Kidney epithelial cell (primary cell): ENCODE measurements at places on chromosomes 6 and 20. TPM values are rescaled to one million over a fixed set of nuclear protein-coding genes. Genes with fewer than 3 reads are reported as not detected.

- no peak for DNase-seq
These were observed 51.3 kb upstream of the CITED2 start for GRCh38 chr6:139425780-139426179.

ELOVL4 gene
- total RNA-seq: 2.8 and 3.3 TPM in 2 replicates

SLC32A1 gene
- not detected in 2 replicates for total RNA-seq

DNA sequence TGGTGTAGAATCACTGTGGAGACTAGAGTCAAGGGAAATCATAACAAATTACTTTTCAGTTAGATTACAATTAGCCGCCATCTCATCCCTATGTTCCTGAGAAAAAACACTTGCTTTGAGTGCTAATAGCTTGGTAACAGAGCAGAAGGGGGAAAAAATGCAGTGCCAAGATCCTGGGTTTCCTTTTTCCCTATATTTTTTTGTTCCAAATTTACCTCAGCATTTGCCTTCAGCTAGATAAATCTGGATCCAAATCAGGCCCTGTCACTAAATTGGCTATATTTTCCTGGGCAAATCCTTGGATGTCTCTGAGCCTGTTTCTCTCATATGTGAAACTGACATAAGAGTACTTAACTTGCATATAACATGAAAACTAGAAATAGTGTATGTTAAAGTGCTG, 86.0 kb downstream of the TENT5A start:
- no peak for DNase-seq

DNA sequence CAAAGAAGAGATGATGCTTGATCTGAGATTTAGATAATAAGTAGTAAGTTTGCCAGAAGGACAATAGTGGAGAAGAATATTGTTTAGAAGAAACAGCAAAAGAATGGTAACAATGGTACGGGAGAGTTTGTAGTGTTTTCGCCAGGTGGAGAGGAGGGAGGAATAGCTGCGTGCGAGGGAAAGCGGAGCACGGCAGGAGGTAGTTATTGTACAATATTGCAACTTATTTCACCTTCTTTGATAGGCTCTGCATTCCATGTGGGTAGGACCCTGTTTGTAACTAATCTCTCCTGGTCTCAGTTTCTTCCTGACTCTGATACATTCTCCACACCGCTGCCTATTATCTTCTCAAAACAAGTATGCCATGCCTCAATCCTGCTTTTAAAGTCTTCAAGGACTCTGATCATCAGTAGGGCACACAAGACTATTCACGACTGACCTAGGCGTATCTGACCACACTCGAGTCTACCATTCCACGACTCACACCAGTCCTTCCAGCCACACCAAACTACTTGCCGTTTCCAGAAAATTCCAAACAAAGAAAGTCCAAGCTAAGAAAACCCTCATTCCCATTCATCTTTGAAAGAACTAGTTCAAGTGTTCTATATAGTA, 1.1 kb downstream of the PPIL4 start:
- DNase-seq: no peak

DNA sequence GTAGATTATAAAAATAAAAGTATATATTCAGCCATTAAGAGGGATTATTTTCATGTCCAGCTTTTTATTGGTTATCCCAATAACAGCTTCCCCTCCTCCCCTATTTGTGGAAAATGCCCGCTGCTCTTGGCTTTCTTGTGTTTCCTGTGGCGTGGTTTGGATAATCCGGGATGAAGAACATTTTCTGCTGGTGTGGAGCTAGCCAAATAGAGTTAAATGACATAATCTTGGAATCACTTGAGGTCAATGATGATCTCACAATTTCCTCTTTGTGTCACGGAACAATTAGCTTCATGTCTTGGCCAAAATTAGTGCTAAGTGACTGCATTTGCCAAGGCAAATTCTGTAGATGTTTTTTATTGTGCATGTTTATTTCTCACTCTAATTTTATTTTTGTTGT, 394.0 kb downstream of the LAMA2 start:
- no peak for DNase-seq

DNA sequence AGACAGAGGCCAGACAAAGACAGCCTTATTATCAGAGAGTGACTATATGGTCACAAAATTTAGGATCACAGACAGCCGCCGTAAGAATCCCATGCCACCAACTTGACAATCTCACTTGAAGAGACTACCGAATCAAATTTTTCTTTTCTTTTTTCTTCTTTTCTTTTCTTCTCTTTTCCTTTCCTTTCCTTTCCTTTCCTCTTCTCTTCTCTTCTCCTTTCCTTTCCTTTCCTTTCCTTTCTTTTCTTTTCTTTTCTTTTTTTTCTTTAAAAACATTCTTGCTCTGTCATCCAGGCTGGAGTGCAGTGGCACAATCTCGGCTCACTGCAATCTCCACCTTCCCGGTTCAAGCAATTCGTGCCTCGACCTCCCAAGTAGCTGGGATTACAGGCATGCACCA, 1.2 kb upstream of the EPPIN start:
- no peak for DNase-seq

GRCh38 chr6:40256831-40257230, 322.6 kb upstream of the MOCS1 start:
- no peak for DNase-seq

DNA sequence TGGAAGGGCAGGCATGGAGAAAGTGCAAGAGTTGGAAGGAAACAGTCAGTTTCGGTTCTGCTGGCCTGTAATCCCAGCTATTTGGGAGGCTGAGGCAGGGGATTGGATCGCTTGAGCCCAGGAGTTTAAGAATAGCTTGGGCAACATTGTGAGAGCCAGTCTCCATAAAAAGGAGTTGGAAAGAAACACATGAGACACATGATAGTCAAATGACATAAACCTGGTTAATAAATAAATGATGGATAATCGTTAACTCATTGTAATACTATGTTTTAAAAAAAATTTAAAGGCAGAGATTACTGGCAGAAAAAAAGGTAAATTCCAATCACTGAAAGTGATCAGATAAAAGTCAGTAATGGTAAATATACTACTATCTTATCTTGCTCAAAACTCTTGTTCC, 37.2 kb upstream of the PHACTR1 start:
- DNase-seq: peak; percentile 4

MEI4 gene
- 0.21 TPM in 1 of 2 replicates, not detected in the other for total RNA-seq

SH3BGRL2 gene
- total RNA-seq: 31.1 and 31.6 TPM in 2 replicates

DNA sequence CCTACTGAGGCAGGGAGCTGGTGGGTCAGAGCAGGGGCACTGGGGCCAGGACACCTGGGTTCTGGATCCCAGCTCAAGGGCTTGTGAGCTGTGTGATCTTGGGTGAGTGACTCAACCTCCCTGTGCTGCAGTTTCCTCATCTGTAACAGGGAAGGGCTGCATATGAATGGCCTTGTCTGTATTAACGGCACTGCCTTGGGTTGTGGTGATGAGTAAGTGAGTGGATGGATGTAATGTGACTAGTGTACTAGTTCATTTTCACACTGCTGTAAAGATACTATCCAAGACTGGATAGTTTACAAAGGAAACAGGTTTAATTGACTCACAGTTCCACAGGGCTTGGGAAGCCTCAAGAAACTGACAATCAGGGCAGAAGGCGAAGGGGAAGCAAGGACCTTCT, 233.5 kb downstream of the TAF4 start:
- no peak for DNase-seq

- DNase-seq: no peak
These were observed 454.9 kb downstream of the BTBD3 start for GRCh38 chr20:12372557-12372956.

DNA sequence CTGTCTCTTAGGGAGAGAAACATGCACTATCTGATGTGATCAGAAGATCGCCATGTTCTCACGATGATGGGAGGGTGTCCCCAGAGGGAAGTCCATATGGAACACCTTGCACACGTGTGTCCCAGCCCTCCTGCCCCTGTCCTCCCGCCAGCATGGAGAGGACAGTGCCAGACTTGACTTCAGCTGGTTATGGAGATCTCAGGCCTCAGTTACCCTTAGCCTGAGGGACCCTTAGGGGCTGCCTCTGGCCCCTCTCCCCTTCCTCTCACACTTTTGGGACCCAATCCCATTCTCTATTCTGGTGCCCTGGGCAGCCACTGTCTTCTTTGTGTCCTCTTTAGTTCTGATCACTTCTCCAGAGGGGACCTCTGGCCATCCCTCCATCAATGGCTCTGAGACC, 1.6 kb downstream of the TREML4 start:
- no peak for DNase-seq

- peak; percentile 51 for DNase-seq
These were observed 109.1 kb downstream of the PRDM1 start for GRCh38 chr6:106194949-106195921.

- DNase-seq: no peak
These were observed 27.8 kb upstream of the SRPK1 start for GRCh38 chr6:35948725-35949124.

DNA sequence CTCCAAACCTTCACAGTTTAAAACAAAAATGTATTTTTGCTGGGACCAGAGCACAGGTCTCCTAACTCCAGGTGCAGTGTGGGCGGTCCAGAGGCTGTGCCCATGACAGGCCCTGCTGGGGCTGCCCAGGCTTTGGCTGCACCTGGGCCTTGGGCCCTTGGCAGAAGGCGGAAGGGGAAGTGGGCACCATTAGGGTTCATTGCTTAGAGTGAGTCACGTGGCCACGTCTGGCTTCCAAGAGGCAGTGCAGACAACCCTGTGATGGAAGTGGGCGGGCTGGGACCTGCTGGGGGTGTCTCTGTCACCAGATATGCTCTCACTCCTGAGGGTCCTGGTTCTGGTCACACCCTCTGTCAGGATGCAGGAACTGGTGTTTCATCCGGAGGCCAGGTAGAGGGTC, 302.2 kb downstream of the QKI start:
- DNase-seq: no peak

- no peak for DNase-seq
These were observed 1.7 kb upstream of the RIPOR3 start for GRCh38 chr20:50693001-50693400.

GSS gene
- 64.8 and 71.8 TPM in 2 replicates for total RNA-seq
